ENCODE measurements at places on chromosomes 16 and 17.

DNA sequence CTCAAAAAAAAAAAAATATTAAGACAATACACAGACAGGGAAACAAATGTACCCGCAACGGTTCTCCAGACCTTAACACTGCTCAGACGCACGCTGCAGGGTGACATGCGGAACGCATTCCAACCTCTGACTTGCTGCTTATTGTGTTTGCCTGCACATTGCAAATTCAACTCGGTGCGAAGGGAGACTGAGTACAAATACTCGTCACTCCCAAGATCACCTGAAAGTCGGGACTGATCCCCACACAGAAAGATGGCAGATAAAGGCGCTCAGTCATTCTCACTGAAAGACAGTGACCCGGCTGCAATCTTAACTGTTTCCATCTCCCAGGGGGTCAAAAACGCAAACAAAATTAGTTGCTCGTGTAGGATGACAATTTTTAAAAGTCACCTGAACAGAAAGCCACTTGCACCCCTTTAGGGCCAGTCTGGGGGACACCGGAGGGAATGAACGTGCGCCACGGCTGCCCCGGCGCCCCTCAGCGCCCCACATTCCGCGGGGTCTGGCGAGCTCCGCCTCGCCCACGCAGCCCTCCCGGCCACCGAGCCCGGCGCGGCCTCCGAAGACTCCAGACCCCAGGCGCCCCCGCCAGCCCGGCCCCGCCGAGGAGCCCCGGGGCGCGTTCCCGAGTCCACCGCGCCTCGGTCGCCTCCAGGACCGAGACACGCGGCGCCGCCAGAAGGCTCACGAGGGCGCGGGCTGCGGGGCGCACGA lies 589 bp downstream of the CLCN7 start:
- no peak for DNase-seq

DNA sequence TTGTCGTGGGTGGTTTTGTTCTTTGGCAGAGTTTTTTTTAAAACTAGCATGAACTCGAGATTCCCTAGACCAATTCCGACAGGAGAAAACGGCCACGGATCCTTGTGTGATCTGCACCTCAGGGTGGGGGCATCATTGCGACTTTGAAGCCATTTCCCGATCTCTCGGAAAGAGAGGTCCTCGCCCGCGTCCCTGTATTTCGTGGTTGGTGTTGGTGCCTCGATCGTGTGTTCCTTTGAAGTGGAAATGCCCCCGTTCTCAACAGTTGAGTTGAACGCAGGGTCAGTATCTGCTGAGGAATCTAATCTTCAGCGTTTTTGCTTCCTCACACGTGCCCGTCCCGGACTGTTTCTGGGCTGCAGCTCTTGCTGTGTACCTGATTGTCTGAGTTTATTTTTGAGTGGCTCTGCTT lies 1.1 kb downstream of the CRAMP1 start:
- DNase-seq: no peak

- no peak for DNase-seq
Observed at GRCh38 chr17:71338396-71338795, 782.4 kb upstream of the SOX9 start.

DNA sequence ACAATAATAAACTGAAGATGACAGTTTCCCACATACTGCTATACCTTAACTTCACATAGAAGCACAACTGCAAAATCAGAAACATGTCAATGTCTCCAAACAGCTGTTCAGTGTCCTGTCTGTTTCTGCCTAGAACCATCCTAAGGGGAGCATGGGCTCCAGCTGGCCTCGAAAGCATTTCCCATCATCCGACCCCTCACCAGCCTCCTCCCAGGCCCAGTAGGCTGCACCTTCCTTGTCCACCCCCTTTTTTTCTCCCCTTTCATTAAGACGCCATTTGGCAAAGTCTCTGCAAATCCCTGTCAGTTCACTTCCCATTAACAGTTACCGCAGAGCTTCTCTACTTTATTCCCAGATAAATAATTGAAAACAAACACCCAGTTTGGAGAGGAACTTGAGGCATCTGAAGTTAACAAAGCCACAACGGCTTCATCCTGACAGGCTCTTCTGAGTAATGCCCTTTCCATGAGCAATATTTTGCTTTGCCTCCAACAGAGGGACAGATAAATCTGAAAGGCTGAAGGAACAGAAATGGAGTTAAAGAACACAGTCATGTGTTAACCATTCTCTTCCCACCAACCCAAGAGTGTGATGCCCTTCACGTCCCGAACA lies 65.3 kb downstream of the SLC39A11 start:
- DNase-seq: no peak

DNA sequence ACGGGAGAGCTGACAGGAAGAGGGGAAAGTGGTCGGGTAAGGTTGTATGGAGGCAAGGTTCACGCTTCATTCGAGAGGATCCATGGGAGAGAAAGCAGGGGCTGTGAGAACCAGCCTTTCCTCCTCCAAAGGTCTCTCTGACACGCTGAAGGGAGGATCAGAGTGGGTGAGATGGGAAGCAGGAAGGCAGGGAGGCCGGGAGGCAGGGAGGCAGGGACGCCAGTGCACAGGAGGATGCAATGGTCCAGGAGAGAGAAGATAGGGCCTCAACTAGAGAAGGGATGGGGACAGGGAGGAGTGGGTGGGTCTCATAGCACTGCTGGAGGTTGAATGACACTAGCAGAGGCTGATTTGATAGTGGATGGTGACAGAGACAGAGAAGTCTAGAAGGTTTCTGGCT lies 54.1 kb downstream of the PIMREG start:
- DNase-seq: no peak

DNA sequence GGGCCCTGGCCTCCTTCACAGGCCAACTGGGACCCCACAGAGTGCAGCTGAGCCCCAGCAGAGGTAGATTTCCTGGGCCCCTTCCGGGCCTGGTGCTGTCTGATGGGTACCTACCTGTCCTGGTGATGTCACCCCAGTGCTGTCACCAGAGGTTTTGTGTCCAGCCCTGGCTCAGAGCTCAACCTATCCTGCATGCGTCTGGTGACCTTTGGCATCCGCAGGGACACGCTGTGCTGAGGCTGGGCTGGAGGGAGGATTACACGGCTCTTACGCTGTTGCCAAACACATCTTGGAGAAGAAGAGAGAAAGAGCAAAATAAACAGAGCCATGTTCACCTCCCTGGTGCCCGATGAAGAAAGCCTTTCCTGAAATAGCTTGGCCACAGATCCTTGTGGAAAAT lies 70.6 kb upstream of the MED9 start:
- DNase-seq: no peak

DNA sequence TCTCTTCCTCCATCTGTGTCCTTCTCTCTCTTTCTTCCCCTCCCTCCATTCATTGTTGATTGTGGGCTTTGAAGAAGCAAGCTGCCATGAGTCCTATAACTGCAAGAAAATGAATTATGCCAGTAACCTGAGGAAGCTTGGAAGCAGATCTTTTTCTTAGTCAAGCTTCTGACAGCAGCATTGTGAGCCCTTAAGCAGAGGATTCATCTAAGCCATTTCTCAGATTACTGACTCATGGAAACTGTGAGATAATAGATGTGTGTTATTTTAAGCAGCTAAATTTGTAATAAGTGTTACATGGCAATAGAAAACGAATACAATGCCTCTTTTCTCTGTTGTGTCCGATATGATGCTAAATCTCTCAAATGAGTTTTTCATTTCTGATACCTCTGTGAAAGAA lies 1109.7 kb downstream of the CDH11 start:
- no peak for DNase-seq

- DNase-seq: peak; percentile 21
Observed at GRCh38 chr17:27756467-27757371, 43.6 kb downstream of the NOS2 start.

DNA sequence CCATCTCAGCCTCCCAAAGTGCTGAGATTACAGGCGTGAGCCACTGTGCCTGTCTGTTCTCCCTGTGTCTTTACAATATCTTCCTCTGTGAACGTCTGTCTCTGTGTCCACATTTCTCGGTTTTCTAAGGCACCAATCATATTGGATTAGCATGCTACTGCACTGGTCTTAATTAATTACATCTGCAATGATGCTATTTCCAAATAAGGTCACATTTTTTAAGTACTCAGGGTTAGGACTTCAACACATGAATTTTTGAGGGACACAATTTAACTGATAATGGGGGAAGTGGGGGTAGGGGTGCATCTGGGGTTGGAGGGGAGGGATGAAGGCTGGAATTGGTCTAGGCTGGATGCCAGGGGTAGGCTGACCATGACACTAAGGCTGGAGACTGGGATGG lies 102.6 kb downstream of the N4BP1 start:
- no peak for DNase-seq

DNA sequence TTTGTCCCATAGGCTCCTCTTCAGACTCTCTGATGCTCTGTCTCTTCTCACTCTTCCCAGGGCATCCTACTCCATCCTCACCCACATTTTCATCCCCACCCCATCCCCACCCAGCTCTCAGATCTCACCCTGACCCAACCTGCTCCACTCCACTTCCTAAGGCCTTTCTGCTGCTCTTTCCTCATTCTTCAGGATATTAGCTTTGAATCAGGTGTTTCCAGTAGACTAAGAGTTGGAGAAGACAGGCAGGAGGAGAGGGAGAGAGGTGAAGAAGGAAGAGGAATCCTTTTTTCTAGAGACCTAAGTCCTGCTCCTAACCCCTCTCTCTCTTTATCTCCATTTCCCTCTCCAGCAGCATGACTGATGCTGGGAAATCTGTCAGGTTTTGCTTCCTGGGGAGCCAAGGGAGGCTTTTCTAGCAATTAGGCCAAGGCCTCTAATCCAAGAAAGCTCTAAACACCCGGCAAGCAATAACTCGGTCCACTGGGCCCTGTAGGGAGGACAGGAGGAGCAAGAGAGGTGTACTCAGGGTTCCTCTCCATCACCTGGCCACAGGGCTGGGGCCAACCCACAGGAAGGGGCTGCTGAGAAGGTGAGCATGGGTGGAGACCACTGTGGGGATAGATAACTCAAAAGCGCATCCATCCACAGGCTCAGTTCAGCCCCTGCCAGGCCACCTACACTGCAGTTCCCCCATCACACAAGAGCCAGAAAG lies 133.3 kb downstream of the TMEM132E start:
- no peak for DNase-seq

- DNase-seq: no peak
Observed at GRCh38 chr17:56641894-56642293, 48.4 kb downstream of the NOG start.

- DNase-seq: no peak
Observed at GRCh38 chr17:59346876-59347407, 15.5 kb downstream of the YPEL2 start.

DNA sequence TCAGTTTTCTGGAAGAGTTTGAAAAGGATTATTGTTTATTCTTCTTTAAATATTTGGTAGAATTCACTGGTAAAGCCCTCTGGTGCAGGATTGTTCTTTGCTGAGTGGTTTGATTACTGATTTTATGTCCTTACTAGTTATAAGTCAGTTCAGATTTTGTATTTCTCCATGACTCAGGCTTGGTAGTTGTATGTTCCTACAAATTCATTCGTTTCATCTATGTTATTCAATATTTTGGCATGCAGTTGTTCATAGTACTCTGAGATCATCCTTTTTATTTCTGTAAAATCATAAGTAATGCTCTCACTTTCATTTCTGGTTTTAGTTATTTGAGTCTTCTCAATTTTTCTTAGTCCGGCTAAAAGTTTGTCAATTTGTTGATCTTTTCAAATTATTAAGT lies 58.1 kb upstream of the CRYM start:
- no peak for DNase-seq

- no peak for DNase-seq
Observed at GRCh38 chr17:68378268-68379176, 78.8 kb downstream of the WIPI1 start.

DNA sequence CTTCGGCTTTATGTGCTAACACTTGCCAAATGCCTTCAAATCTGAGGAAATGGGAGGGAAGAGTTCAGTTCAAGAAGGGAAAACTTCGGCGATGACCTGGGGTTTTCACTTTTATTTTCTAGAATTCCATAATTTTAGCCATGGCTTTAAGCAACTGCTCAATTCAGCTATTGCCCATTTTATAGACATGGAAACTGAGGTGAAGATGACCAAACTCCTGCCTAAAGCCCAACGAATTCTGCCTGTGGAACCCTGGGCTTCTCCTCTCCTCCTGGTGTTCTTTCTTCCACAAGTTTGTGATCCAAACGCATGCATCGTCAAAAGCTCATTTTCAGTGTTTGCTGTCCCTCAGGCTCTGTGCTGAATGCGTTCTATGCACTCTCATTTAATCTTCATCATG lies 49.4 kb upstream of the NDRG4 start:
- no peak for DNase-seq

- DNase-seq: no peak
Observed at GRCh38 chr17:29726715-29727252, 104.1 kb upstream of the CORO6 start.

DNA sequence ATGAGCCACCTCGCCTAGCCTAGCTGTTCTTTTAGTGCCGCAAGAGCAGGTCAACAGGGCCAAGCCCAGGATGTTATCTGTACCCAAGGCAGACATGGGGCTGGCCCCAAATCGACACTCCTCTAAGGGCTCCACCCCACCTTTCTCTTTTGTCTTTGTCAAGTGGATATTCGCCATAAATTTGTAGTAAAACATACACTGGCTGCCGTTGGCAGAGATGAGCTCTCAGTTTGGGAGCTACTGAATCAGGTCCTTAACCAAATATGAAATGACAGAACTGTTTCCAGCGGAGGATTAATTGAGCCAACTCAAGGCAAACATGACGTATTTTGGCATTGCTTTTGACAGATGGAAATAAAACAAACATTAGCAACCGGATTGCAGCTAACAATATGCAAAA lies 556.9 kb upstream of the CDH5 start:
- no peak for DNase-seq

- DNase-seq: no peak
Observed at GRCh38 chr17:77748436-77748835, 210.1 kb upstream of the TNRC6C start.

DNA sequence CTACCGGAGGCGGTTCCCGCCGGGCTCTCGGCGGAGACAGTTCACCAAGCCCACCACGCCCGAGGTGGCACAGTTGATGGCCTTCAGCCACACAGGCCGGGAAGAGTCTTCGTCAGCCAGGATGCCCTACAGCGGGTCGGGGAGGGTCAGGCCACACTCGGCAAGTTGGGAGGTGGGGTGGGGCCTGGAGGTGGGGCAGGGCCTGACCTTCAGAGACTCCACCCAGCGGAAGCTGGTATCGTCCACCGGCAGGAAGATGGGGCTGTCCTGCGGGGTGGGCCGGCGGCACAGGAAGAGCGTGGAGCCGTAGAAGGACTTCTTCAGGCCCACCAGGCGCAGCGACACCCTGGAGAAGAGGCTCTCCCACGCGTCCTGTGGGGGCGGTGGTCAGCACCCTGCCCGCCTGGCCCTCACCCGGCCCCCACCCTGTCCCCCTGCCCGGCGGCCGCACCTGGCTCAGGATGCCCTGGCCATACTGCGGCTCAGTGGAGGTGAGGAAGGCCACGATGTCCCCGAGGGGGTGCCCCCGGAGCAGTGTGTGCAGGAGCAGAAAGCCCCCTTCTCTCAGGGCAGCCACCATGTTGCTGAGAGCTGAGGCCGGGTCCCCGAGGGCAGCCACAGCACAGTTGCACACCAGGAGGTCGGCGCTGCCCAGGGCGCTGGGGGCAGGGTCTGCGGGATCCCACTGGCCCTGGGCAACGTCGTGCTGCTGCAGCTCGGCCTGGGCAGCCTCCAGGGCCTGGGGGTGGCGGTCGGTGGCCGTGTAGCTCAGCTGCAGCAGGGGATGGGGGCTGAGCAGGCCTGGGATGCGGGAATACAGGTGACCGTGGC lies 12.8 kb downstream of the FASN start:
- no peak for DNase-seq

GRCh38 chr16:25035494-25036405 lies 20.6 kb upstream of the ARHGAP17 start:
- no peak for DNase-seq

Measured in left renal pelvis (tissue), 4 donors.